Stimulated activated CD8-positive, alpha-beta memory T cell treated with anti-CD3 and anti-CD28 coated beads, Interleukin-12 subunit alpha, Interleukin-12 subunit beta, amount 100 ng/mL, for 1 hour (primary cell): ENCODE measurements at places on chromosomes 2 and 18.

GRCh38 chr2:34656632-34657031 lies 1057.5 kb upstream of the FAM98A start:
- DNase-seq, result no peak

DNA sequence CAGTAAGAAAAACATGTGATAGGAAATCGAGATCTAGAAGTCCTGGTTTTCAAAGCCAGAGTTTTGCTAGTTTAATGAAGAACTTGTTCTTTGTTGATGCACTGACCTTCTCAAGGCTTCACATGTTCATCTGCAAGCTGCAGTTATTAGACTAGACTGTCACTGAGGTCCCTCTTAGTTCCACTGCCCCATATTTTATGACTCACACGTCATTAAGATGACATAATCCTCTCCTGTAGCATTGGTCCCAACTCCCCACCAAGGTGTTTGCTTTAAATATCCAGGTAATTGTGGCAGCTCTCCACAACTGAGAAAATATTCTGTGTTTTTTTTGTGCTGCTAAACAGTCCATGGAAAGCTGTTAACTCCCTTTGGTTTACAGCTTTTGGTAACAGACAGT lies 149.7 kb downstream of the MREG start:
- no peak for DNase-seq

DNA sequence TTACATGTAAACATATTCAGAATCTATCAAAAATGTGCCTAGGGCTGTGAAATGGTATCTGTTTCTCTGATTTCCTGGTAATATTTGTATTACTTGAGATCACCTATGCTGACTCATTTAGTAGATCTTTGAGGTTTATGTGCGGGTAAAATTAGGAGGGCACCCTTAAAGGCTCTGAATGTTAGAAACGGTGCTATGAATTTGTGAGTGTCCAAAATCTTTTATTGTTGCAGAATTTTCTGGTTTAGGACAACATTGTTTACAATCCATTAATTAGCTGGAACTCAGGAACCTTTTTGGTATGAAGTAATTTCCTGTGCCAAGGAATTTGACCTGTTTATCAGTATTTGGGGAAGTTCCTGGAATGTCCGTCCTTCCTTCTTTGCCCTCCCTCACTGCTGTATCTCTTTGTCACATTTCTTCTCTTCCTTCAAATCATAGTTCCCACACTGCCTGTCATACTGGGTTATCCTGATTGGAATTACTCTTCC lies 130.5 kb downstream of the TANC1 start:
- DNase-seq, result no peak

GRCh38 chr2:171675810-171676345 lies 11.4 kb upstream of the DYNC1I2 start:
- DNase-seq, result no peak

DNA sequence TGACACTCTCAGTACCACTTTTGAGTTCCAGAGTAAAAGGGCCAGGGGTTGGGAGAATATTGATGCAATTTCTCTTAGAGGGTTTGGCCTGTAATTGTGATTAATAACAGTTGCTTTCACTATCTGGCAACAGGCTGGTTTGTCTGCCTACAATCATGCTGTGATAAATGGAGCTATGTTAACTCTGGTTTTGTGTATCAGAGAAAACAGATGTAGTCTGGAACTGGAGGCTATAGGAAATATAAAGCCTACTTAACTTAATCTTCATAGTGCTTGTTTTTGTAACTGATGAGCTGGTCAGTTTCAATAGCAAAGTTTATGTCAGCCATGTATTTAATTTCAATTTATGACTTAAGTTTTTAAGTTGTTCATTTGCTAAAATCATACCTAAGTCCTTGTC lies 138.0 kb downstream of the AGPS start:
- no peak for DNase-seq

- DNase-seq, result no peak
Observed at GRCh38 chr2:132999421-132999820, 329.4 kb upstream of the LYPD1 start.

GRCh38 chr18:32937066-32937465 lies 164.2 kb upstream of the KLHL14 start:
- no peak for DNase-seq

DNA sequence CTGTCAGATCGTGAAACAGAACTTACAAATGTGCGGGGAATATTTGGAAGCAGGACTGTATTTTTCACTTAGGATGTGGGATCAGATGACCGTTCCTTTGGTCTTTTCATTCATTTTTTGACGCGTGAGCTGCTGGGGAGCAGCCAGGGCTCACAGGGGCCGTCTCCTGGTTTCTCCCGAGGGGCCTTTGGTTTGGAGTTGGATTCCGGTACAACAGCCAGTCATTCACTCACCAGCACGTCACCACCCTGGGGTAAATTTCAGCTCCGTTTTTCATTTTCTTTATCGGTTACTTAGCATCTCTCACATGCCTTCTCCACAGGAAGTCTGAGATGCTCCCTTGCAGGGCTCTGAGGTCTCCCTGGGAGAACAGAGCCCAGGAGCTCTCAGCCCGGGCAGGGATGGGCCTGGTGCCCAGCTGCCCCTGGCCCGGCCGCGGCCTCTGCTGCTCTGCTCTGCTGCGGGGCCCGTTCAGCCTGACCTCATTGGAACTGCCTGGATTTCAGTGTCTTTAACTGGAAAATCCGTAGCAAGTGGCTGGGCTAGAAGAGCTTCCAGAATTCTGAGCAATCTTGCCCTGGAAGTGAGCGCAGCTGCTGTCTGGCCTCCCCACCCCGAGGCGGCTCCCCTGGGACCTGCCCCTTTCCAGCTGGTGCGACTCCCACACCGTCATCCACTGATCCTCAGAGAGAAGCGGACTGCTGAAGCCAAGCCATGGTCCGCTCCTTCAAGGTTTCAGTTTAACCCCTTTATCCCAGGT lies 335.6 kb downstream of the EIPR1 start:
- DNase-seq, result no peak

DNA sequence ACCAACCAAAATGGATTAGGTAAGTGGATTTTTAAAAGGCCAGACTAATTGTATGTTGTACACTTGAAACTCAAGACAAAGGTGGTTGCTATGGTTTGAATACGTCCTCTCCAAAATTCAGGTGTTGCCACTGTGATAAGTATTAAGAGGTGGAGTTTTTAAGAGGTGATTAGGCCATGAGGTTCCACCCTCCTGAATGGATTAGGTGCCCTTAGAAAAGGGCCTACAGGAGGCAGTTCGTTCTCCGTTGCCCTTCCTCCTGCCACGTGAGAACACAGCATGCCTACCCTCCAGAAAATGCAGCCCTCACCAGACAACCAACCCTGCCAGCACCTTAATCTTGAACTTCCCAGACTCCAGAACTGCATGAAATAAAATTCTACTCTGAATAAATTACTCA lies 51.2 kb downstream of the CHMP3 start:
- no peak for DNase-seq

GRCh38 chr2:45307147-45307546 lies 297.9 kb upstream of the SIX2 start:
- DNase-seq, result no peak

- DNase-seq, result no peak
Observed at GRCh38 chr18:37156330-37156942, 327.5 kb downstream of the KIAA1328 start.

DNA sequence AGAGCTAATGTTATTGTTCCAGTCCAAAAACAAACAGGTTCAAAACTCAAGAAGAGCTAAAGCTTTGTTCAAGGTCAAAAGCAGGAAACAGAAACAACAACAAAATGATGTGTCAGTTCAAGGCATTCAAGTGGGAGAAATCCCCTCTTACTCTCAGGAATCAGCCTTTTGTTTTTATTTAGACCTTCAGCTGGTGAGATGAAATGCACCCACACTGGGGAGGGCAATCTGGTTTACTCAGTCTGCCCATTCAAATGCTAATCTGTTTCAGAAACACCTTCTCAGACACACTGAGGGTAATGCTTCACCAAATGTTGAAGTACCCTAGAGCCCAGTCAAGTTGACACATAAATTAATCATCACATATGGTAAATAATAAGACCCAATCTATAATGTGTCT lies 150.6 kb downstream of the TMX3 start:
- no peak for DNase-seq

DNA sequence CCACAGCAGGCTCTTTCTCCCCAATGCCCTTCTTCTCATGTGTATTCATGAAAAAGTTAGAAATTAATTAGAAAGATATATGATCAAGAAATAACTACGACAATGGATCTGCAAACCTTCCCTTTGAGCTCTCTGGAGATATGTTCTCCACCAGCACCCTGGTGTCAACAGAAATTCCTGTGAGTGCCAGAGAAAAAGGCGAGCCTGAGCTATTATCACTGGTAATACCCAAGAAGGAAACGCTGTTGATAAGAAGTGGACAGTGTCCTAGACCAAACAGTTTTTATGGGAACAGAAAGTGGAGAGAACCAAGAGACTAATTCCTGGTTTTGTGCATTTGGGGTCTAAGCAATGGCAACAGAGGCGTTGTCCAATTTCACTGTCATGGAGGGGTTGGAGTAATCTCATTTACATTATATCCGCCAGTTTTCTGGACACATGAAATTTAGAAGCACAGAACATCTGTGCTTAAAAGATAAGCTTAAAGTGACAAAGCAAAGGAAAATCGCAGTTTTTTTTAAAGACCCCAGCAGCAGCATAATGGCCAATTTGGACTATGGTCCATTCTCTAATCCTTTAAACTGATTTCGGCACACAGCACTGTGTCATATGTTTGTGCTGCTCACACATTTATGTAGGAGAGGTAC lies 47.2 kb upstream of the CDC42EP3 start:
- no peak for DNase-seq

DNA sequence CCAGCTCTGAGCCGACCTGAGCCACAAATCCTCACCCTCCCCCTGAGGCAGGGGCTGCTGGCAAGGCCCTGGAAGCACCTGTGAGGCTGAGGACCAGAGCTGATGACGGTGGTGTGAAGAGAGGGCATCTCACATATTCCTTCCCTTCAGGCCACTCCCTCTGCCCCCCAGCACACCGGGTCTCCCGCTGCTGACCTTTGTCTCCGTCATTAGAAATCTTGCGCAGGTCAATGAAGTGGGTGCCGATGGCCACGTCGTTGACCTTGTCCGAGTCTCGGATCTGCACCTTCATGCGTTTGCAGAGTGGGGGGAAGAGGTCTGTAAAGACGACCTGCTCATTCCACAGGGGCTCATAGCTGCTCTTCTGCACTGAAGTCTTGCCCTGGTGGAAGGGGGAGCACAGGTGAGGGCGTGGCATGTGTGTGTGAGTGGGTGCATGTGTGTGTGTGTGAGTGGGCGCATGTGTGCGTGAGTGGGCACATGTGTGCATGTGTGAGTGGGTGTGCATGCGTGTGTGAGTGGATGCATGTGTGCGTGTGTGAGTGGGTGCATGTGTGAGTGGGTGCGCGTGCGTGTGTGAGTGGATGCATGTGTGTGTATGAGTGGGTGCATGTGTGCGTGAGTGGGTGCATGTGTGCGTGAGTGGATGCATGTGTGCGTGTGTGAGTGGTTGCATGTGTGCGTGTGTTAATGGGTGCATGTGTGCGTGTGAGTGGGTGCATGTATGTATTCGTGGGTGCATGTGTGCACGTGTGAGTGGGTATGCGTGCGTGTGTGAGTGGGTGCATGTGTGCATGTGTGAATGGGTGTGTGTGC lies 4.5 kb upstream of the OTOF start:
- no peak for DNase-seq

- DNase-seq, result no peak
Observed at GRCh38 chr2:147641651-147642050, 203.2 kb upstream of the ACVR2A start.

DNA sequence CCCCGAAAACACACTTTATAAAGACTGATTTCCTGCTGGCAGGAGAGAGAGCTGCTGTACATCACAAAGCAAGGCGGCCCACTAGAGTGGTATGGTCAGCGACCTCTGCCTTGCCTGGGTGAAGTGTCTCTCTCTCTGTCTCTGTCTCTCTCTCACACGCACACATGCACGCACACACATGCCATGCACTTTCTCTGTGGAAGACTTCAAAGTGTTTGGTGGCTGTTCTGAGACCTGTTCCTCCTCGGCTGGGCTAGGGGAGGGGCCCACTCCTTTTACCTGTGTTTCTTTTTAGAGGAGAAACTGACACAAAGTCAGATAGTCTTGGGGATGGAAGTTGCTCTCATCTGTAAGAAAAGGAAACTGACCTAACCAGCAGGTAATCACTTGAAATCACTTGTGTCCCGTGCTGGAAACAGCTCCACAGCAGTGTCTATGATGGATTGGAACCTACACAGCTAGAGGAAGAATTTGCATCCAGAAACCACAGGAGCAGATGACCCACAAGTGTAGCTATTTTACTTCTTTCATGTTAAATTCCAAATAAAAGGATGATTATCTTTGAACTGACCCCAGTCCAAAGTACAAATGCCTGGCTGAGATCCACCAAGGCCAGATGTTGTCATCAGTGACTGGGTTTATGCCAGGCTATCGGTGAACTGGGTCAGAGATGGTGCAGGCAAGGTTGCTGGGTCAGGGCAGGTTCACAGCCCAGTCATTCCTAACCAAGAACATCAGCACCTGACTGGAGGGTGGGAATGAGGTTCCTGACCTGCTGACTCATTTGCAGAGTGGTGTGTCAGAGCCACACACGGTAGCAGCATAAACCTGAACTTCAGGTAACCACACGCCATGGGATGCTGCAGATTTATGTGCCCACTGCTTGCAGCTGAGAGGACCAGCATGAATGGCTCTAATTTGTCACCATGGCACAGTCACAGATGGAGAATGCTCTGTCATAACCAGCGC lies 63.0 kb downstream of the NPAS2 start:
- DNase-seq, result no peak

DNA sequence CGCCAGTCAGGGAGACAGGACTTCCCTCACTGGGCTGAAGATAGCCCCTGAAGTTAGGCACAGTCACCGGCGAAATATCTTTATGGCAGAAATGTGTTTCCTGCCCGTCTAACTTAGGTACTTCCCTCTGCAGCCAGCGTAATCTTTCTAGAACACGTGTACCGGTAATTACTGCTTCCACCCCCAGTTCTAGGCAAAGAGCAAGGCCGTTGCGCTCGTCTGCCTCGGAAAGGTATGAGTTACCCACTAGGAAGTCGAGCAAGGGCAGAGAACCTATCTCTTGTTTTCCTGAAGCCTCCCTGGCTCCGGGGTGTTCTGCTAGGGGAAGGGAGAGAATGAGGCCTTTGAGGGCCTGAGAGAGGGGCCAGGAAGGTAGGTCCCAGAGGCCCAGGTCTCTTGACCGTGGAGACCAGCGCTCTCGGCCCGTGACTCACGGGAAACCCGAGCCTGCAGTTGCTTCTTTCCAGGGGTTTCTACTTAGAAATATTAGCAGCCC lies 70.0 kb downstream of the TWSG1 start:
- DNase-seq, result no peak
